ENCODE measurements at places on chromosomes 5 and 9.

- no peak for DNase-seq
These were observed 192.0 kb downstream of the ADAMTSL1 start for GRCh38 chr9:18665947-18666346.

GRCh38 chr5:8683496-8683895 is 814.5 kb downstream of the MTRR start:
- no peak for DNase-seq

DNA sequence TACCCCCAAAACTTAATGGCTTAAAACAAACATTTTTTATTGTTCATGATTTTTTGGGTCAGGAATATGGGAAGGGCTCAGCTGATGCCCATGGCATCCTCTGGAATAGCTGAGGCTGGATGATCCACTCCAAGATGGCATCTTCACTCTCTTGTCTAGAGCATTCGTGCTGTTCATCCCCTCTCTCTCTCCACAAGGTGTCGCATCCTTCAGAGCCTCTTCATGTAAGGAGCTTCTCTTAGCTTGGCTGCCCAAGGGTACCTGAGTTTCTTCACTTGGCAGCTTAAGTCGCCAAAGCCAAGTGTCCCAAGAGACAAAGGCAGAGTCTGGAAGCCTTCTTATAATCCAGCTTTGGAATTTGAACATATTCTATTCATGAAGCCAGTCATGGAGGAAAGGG is 294.7 kb downstream of the CHSY3 start:
- peak; percentile 63 for DNase-seq

- no peak for DNase-seq
These were observed 355.1 kb upstream of the GRIA1 start for GRCh38 chr5:153135411-153135810.

- DNase-seq, result no peak
These were observed 181.6 kb downstream of the AOPEP start for GRCh38 chr9:94908011-94908563.

GRCh38 chr5:80208381-80208780 is 47.5 kb downstream of the SERINC5 start:
- DNase-seq, result no peak

- DNase-seq, result peak; percentile 71
These were observed 4.6 kb downstream of the ADAMTSL2 start for GRCh38 chr9:133538851-133539833.

- no peak for DNase-seq
These were observed 98.0 kb upstream of the NR3C1 start for GRCh38 chr5:143501310-143502044.

DNA sequence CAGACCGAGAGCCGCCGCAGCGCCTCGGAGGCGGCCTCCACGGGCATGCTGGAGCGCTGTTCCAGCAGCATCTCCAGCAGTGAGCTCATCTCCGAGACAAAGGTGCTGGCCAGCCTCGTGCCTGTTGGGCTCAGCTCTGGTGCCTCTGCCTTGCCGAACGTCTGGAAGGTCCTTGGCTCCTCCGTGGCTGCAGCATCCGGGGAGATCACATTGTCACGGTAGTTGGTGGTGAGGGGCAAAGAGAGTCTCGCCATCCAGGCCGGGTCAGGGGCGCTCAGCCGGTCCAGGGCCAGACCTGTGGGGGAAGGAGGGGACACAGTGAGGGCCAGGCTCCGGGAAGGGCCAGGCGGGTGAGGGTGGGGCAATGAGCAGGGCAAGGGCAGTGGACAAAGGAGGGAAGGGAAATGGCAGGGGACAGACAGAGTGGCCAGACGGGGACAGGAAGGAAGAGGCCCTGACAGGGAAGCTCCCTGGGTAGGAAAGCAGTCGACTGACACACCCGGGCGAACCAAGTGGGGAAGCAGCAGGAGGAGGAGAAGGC is 12.4 kb downstream of the PCDH12 start:
- DNase-seq, result peak; percentile 58

DNA sequence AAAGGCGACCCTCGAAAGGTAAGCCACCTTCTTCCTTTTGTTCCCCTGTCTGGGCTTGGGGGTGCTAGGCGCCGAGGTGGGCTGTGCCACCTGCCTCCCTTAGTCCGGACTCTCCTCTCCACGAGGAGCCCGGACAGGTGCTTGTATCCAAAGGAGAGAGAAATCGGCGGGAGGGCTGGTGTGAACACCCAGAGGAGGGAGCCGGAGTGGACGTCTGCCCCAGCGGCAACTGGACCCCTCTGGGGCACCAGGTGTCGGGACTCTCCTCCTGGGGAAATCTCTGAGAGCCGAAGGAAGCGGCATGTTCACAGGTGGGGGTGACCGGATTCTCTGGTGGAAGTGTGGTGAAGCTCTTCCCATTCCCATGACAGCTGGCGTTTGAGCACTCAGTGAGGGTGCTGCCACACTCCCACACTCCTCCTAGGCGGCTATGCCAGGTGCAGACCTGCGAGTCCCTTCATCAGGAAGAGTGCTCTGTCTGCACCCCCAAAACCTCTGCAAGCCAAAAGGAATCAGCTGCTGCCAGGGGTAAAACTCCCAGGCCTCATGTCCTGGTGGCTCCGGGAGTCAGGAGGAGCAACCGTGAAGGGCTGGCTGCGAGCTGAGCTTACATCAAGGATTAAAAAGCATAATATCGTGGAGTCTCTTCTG is 921 bp downstream of the KCNIP1 start:
- DNase-seq, result no peak

DNA sequence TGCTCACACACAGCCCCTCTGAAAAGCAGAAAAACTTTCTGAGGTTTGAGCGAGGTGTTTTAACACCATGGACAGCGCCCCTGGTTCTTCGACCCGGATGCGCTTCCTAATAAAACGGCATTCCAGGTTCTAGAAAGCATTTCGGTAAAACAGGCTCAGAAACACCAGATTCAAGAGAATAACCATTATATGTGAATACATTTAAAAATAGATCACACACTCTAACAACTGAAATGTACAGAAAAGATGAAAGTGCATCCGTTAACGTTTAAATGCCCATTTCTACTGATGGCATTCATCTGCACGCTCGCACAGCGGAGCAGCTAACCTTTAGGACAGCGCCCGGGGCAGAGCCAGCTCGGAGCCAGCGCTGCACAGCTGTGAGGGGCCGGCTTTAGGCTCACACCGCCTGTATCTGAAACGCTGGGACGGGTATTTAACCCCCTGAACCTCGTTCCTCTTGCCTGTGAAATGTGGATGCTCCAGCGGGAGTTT is 26.3 kb upstream of the TENT4A start:
- DNase-seq, result peak; percentile 76

DNA sequence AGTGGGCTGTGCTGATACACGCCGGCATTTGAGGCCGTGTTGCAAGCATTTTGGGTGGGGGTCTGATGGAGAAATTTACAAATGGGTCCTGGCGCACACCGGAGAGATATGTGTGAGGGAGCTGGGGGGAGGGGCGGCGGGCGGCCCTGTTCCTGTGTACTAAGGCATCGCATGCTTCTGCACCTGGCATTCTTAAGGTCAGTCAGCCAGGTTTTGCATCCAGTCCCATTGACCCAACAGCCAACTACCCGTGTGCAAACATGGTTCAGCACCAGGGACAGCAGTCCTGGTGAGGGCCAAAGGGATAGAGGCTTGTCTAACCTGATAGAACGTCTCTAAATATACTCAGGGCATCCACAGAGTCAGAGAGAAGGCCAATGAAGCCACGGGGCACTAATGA is 839 bp downstream of the GABRG2 start:
- DNase-seq, result peak; percentile 84

- DNase-seq, result no peak
These were observed 7.7 kb upstream of the TMEFF1 start for GRCh38 chr9:100465274-100465673.

DNA sequence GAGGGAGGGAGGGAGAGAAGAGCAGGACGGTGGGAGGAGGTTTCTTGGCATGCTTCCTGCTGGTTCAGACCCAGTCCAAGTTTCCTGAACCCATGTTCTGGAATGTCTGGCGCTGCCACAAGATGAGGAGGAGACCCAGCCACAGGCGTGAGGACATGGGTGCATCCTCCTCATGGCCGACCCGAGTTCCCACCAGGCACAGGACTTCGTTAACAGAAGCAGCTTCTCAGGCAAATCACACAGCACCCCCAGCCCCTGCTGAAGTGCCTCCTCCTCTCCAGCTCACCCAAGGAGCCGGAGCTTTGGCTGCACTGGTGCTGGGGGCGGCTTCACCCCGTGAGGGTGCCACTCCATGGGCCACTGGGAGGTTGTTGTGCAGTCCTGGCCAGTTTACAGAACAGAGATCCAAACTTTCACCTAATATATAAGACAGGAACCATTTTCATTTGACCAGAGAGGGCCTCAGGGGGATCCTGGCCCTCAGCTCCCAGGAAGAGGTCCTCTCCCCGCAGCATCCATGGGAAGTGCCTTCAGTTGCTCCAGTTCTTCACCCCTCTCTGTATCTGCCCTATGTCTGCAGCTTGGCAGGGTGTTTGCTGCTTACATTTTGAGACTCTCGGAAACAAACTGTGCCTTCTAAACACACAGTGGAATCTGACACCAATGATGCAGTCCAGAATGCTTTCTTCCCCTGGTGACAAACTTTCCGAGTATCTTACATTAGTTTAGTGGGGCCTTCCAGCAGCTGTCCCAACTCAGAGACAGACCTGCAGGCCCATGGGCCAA is 10.2 kb upstream of the NKD2 start:
- DNase-seq, result no peak

DNA sequence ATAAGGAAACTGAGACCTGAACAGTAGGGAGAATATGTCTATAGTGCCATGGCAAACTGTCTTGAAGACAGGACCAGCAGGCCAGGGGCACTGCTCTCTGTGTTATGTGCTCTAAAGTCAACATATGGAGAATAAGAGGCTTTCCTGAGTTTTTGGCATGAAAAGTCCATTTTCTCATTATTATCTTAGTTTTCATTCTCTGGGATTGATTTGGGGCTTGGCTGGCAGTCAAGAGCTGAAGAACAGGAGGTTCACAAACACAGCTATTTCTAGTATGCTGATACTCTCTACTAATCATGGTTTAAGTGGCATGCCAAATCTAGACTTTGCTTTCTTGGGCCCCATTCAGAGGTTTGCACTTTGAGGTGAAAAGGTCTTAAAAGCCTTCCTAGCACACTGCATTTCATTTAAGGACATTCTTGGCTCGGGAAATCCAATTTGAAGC is 404.4 kb downstream of the ZNF608 start:
- no peak for DNase-seq

DNA sequence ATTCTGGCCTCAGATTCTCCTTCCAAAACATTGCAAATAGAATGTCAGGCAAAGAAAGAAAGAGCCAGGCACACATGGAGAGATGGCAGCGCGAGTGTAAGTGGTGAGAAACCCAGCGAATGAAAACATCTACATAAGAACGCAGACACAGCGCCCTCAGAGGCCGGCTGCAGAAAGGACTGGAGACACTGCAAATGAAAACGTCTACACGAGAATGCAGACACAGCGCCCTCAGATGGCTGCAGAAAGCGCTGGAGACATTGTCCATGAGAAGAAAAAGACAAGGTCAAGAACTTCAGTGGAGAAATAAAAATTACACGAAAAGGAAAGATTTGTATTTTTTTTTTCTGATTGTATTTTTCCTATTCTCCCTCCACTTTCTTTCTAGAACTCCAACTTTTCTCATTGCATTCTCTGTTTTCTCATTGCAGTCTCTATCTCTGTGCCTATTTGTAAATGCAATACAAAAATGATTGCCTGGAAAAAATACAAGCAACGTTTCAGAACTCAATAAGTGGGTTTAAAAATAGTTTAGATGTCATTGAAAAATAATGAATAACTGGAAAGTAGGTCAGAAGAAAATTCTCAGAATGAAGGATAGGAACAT is 117.9 kb upstream of the LPCAT1 start:
- DNase-seq, result peak; percentile 85

DNA sequence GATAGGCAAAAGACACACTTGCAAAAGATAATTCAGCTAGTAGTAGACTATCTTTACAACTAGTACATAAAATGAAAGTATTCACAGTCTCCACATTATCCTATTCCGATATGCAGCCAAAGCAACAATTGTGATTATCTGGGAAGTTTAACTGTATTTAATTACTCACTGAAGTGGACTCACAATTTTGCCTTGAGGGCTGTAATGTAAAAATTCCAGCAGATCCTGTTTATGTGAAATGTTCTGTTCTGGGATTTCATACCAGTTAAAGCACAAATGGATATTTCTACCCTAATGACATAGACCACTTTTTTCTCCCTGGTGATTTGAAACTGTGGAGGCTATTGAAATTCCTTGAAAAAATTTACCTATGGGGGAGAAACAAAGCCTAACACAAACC is 474.4 kb upstream of the EDIL3 start:
- DNase-seq, result no peak

GRCh38 chr5:113061846-113062780 is 85.5 kb downstream of the DCP2 start:
- no peak for DNase-seq

DNA sequence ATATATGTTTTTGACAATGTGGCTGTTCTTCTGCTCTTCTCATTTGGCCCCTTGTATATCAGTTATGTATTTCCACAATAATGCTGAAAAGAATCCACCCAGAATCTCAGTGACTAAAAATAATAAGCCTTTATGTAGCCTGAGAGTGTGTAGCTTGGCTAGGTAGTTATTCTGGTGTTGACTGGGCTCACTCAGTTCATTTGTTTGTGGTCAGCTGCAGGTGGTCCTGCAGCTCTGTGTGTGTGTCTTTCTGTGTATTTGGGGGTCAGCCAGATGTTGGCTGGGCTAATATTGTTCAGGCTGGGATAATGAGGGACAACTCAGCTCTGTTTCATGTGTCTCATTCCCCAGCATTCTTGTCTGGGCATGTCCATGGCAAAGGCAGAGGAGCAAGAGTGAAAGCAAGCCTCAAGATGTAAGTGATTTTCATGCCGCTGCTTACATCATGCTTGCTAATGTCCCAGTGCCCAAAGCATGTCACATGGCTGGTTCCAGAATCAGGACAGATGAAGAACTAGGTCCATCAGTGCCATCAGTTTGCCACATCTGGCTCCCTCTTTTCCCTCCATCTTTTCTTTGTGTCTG is 162.8 kb downstream of the KCTD16 start:
- DNase-seq, result no peak

DNA sequence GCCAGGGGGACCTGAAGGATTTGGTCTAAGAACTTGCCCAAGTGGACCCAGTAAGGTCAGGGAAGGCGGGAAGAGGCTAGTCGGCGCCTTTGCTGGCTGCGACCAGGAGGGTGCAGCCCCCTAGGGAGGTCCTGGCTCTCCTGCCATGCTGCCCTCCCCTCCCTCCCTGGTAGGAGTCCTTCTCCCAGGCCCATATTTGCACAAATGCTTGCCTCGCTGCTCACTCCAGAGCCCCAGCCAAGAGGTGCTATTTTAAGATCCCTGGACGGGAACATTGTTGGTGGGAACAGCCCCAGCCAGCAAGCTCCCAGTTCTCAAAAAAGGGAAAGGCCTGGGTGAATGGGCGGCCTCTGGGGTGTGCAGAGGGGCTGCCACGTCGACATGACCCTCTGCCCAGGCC is 4.3 kb upstream of the IL17B start:
- DNase-seq, result no peak

DNA sequence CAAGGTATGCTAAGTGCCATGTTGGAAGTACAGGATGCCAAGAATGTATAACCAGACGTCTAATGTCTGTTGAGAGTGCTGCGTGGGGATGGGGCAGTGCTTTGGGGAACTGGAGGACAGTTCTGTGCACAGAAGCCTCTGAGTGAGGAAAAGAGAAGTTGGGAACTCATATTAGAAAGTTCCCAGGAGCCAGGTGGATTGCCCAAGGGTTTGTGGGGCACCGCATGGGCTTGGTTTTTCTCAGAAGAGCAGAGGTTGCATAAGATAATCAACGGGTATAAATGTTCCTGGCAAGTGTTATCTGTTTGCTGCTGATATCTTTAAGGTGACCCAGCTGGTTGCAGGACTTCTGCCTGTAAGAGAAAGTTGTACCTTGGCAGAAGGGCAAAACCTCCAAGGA is 13.1 kb downstream of the HRH2 start:
- no peak for DNase-seq

- DNase-seq, result no peak
These were observed 513.5 kb downstream of the MTRR start for GRCh38 chr5:8382456-8382855.

Data from iPS-NIHi11 (cell line).